ENCODE measurements at places on chromosomes 16 and 17.

- DNase-seq = no peak
These were observed 18.1 kb upstream of the LCMT1 start for GRCh38 chr16:25093208-25094061.

DNA sequence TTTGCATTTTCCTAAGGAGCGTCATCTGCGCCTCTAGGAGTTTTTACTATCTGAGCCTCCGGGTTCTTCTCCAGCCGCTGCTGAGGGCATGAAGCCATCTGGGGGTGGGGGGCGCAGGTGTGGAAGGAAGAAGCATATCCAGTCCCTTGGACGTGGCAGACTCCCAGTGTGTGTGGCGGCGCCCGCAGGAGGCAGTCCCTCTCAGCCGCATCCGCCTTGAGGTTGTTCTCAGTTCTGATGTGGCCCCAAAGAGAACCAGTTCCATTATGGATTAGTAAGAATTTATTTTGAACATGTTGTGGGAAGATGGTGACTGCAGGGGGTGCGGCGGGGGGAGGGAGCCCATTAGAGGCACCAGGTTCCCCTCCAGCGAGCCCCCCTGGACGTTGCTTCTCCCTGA is 100.2 kb downstream of the SEC14L1 start:
- DNase-seq = no peak

GRCh38 chr16:70529051-70529777 is 5.6 kb downstream of the SF3B3 start:
- DNase-seq = no peak

- no peak for DNase-seq
These were observed 6.2 kb upstream of the WFIKKN1 start for GRCh38 chr16:624526-625070.

DNA sequence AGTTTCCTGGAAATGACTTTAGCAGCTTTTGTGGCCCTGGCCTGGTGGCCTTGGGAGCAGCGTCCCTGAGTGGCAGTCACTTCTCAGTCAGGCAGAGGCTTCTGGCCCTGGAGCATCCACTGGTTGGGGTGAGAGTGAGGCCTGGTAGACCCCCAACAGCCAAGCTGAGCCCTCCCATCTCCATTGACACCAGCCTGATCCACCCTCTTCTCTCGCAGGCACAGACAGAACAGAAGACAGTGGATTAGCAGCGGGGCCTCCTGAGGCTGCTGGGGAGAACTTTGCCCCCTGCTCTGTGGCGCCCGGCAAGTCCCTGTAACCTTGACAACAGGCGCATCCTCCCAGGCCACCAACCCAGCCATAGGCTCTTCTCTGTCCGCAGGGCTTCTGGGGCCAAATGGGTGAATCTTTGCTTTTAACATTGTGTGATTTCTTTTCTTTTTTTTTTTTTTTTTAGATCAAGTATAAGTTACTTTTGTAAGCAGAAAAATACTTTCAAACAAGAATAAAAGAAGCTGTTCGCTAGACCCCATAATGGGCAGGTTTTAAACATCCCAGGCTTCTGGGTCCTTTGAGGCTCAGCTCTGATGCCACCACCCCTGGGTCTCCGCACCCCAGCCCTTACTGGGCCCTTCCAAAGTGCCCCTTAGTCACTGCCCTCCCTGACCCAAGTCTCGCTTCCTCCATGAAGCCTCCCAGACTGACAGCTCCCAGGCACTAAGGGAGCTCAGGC is 12.7 kb upstream of the FLYWCH1 start:
- DNase-seq = no peak

DNA sequence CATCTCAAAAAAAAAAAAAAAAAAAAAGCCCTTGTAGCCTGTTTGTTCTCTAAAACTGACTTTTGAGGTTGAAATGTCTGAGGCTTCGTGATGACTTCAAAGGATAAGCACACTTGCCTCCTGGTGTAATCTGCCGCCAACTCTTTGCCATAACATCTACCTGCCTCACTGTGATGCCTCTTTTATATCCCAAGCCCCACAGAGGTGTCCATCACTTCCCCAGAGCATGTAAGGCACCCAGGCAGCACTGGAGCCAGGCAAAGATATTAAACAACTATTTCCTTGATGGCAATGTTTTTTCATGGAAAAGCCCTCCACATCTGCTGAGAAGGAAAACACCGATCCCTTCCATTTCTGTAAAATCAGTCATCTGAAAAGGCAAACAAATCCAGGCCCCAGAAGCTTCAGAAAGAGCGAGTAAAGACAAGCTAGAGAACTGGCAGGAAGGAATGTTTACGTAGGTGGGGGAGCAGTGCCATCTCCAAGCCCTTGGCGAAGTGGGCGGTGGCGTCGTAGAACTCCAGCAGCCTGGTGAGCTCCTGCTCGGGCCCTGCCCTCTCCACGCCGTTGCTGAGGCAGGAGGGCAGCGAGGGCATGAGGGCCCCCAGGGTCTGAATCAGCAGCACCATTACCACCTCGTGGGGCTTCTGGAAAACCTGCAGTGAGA is 28.6 kb downstream of the COG7 start:
- DNase-seq = no peak

All from CD8-positive, alpha-beta memory T cell (primary cell).